Activated CD8-positive, alpha-beta memory T cell treated with anti-CD3 and anti-CD28 coated beads, Interleukin-2, amount 50 U/mL, for 4 hours (primary cell): ENCODE measurements at places on chromosomes 3 and 15.

DNA sequence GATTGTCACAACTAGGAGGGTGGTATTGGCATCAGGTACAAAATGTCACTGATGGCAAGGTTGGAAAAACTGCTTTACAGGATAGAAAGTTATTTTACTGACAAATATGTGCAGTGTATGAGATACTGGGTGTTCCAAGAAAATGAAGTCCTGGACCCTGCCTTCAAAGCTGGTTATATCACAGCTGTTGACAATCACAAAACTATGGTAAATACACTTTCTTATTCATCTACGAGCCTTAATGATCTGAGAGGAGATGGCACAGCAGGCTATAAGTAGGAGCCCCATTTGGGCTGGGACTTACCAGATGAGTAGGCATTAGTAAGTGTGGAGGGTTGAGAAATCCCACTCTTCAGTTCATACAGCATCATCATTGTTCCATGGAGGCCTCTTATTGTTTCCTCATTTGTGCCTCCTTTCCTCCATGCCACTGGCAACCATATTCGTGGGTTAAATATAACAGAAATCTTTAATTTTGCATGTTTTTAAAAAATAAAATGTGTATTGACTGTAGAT is 66.9 kb downstream of the CMTM8 start:
- DNase-seq, result no peak

DNA sequence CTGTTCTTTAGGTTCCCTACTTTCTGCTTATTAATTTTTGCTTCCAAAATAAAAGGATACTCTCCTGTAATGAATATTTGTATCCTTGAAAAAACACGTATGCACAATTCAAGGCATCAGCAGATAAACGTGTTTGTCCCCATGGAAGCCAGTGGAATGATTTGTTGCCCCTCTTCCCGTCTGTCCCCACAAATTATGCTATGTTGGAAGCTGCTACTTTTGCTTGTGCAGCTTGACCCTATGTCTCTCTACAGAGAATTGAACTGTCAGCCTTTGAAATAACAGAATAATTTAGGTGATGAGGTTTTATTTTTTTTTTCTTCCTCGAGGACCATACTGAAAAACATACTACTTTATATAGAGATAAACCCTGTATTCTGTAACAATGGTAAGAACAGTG is 401.5 kb upstream of the GOLIM4 start:
- no peak for DNase-seq

DNA sequence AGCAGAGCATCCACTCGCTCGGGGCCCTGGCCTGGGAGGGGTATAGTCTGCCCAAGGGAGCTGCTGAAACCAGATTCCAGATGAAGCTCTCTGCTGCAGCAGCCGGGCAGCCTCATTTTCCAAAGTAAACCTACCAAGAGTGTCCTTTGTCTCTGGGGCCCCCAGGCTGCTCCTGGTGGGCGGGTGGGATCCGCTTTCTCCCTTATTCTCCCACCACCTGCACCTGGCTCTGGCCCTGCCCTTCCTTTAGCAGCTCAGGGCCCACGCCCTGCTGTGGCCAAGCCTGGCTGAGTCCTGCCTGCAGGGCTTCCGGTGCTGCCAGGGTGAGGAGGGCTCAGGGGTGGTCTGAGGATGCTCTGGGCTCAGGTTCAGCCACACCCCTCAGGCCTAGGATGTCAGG is 13.0 kb downstream of the SCN5A start:
- no peak for DNase-seq

- no peak for DNase-seq
Observed at GRCh38 chr3:29679944-29680343, 399.1 kb downstream of the RBMS3 start.

DNA sequence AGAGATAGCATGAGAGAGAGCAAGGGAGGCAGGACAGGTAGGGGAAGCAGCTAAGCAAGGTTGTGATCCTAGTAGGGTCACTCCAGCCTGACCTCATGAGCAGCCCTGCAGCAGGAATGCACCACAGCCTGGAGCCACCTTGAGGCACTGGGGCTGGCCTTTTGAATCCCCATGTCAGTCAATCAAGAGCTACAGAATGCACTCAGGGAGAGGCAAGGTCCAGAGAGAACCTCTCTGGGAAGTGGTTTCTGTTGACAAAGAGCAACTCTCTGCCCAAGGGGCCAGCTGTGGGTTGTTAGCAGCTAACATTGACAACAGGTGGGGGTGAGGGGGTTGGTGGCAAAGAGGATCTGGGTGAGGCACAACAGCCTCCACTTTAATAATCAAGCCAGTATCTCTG is 54.6 kb downstream of the TRANK1 start:
- no peak for DNase-seq

DNA sequence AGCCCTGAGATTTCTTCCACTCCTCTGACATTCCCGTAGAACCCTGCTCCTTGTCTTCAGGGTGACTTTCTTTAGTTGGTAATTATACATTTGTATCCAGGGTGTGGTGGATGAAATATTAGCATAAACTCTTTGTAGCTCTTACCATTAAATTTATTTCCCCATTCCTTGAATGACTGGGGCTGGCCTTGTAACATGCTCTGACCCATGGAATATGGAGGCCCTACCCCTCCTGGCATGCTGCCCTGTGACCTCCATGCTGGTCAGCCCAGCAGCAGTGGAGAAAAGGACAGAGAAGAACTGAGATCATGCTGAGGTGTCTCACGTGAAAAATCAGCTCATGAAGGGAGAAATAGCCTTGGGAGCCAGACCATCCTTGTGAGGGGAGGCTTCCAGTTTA is 96.1 kb upstream of the PROK2 start:
- DNase-seq, result no peak

DNA sequence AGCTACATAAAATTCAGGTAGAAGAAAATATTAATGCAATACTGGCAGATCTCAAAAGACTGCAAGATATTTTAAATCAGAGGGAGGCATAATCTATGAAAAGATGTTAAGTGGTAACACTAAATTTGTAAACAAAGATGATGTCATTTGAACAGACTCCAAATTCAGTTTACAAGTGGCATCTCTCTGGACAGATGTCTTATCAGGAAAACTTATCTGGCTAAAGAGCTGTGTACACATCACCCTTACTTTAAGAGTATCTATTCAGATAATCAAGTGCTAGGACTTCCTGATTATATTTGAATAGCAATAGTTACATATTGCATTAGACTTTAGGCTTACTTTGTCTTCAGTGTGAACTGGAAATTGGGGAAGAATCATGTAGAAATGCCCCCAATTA is 231.5 kb downstream of the WDR72 start:
- no peak for DNase-seq

DNA sequence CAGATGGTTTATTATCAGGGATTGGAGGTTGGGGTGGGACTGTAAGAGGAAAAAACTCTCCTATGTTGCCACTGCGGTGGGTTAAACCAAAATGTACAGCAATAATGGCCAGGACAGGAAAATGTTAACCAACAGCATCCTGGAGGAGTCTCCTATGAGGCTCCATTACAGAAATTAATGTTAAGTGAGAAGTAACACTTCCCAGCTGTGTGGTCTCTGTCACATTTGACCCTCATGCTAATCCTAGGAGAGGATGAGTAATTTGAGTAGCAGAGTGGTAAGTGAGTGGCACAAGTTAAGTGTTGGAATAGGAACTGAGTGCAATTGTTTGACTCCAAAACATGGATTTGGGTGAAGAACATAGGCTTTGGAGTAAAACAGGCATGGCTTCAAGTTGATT is 39.0 kb downstream of the ARHGEF3 start:
- no peak for DNase-seq

DNA sequence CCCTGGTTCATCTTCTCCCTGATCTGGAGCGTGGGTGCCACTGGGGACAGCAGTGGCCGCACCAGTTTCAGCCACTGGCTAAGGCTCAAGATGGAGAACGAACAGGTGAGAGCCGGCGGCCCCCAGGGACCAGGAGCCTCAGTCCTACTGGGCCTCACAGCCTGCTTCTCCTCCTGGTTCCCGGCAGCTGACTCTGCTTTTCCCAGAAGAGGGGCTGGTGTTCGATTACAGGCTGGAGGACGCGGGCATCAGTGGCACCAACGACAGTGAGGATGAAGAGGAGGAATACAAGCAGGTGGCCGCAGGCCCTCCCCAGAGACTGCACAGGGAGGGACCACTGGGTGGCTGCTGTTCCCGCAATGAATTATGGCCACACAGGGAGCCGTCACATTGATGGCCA is 54.4 kb downstream of the DNAH1 start:
- DNase-seq, result no peak

- no peak for DNase-seq
Observed at GRCh38 chr3:127085576-127085975, 102.7 kb downstream of the PLXNA1 start.

DNA sequence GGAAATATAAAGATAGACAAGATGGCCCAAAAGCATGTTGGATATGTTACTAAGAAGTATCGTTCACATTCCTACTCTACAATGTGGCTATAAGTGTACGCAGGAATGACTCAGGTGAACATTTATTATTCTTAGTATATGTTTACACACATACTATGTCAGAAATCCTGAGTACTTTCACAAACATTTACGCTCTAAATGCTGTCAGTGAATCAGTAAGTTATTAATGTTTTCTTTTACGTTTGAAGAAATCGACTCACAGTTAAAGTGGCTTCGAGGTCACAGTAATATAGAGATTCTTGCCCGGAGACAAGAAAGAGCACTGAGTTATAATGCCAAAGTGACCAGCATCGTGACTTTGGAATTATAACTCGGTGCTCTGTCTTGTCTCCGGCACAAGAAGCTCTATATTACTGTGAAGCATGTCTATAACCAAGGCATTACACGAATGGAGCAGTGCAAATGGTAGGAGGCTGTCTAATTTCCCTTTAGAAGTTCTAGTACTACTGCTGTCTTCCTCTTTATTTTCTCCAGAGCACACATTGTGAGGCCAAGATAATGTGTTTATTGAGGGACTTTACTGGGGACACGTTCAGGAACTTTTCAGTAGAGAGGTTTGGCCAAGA is 61.8 kb upstream of the P3H2 start:
- no peak for DNase-seq

DNA sequence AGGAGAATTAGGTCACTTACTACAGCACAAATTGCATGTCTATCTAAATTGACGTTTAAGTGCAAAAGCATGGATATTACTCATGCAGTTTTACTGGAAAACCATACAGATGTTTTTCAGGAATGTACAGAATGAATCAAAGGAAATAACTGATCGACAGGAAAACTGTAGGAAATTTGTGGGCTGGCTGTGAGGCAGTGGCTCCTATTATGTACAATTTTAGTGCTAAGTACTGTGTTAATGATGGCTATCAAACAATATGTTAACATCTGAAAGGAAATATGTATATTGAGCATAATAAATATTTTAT is 6.9 kb downstream of the NUDT16 start:
- no peak for DNase-seq

DNA sequence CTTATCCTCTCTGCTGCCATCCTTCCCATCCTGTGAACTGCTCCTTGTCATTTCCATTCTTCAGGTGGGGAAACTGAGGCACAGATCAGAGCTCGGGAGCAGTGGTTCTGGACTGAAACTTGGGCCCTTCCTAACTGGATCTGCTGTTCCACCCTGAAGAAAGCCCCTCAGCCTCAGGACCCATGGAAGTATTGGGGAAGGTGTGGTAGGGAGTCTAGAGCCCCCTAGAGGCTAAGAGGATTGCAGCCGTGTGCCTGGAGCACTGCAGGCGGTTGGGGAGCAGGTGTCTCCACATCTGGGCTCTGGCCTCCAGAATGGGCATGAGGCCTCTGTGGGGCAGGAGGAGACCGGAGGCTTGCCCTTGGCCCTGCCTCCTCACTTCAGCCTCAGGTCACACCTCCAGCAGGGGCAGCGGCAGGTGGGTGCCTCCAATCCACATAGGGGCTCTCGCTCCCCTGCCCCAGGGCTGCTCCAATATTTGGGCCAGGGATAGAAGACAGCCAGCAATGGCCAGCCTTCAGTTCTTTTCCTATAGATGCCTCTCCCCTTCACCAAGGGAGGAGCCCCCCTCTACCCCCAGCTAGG is 28.1 kb downstream of the DNAJB8 start:
- no peak for DNase-seq

GRCh38 chr3:28860307-28860706 is 420.6 kb upstream of the RBMS3 start:
- DNase-seq, result no peak

GRCh38 chr3:184597829-184598573 is 36.4 kb downstream of the EPHB3 start:
- DNase-seq, result no peak

- DNase-seq, result no peak
Observed at GRCh38 chr15:62999923-63000561, 42.5 kb upstream of the TPM1 start.
